ENCODE measurements at places on chromosomes 1 and 21.

- DNase-seq: no peak
Observed at GRCh38 chr1:4602462-4603294, 51.7 kb upstream of the AJAP1 start.

DNA sequence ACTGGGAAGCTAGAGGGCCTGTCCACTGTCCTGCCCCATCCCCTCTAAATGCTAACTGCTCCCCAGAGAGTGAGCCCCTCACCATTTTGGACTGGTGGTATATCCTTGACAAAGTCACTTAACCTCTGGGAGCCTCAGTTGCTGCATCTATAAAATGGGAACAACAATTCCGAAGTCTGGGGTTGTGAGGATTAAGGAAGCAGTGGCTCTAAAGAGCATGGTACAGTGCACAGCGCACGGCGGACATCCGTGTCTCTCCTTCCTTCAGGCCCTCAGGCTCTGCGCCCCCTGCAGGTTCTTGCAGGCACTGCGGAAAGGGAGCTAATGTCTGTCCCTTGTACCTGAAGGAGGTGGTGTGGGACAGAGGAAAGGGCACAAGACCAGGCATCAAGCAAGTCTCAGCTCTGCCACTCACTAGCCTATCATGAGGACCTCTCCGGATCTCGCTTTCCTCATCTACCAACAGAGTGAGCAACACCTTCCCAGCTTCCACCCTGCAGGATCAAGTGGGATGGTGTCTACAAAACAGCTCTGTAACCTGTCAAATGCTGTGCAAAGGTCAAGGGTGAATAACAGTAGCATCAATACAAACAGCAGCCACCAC is 20.1 kb downstream of the ECE1 start:
- DNase-seq: no peak

DNA sequence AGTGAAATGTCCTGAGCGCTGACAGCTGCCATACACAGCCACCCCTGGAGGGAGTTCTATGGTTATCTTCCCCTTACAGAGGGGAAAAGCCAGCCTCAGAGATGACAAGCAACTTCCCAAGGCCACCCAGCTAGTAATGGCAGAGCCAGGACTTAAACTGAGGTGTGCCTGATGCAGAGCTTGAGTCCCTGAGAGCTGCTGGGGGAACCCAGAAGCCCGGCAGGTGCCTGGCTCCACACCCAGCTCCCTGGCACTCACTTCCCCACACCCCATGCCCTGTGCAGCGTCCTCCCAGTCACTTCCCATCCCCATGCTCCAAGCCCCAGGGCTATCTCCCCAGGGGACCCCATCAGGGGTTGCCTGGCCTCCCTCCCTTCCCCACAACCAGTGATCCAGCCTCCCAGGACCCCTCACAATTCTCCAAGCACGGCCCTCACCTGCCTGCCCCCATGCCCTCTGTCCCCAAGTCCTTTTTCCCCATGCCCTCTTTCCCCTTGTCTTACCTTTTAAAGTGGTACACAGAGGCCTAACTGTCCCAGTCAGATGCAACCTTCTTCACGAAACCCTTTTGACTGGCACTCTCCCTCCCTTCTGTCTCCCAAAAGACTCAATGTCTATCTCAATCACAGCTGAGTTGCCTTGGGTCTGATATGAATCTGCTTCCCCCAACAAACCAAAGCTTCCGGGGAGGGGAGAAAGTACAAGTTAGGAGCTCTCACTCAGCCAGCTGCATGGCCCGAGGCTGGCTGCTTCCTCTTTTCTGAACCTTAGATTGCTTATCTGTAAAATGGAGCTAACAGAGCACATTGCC is 39.8 kb upstream of the LRP8 start:
- no peak for DNase-seq

- DNase-seq: no peak
Observed at GRCh38 chr1:32695098-32695904, 7.3 kb downstream of the SYNC start.

- peak; percentile 81 for DNase-seq
Observed at GRCh38 chr1:10824821-10825540, 28.5 kb upstream of the CASZ1 start.

GRCh38 chr1:151547119-151547899 is 7.2 kb downstream of the TUFT1 start:
- peak; percentile 89 for DNase-seq

DNA sequence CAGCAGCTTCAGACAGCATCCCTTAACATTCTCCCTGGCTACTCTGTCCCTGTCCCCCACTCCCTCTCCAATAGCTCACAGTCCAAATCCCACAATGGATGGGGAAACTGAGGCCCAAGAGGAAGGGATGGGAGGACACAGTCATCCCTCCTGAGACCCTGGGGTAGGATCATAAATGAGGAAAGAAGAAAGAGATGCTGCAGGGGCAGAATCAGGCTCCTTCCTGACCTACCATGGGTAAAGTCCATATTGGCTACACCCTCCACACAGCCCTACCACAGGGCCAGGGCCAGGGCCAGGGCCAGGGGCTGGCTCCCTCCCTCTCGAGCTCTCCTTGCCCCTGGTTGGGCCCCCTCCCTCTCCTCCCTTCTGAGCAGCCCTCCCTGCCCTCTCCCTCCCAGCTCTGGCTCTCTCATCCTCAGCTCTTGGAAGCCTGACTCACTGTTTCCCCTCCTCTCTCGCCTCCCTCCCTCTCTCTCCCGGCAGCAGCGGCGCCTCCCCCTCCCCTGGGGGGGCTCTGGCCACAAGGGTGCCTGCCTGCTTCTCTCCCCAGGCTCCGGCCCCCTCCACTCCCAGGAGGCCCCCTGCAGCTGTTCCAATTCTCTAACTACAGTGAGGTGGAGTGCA is 4.9 kb downstream of the AHDC1 start:
- peak; percentile 67 for DNase-seq

DNA sequence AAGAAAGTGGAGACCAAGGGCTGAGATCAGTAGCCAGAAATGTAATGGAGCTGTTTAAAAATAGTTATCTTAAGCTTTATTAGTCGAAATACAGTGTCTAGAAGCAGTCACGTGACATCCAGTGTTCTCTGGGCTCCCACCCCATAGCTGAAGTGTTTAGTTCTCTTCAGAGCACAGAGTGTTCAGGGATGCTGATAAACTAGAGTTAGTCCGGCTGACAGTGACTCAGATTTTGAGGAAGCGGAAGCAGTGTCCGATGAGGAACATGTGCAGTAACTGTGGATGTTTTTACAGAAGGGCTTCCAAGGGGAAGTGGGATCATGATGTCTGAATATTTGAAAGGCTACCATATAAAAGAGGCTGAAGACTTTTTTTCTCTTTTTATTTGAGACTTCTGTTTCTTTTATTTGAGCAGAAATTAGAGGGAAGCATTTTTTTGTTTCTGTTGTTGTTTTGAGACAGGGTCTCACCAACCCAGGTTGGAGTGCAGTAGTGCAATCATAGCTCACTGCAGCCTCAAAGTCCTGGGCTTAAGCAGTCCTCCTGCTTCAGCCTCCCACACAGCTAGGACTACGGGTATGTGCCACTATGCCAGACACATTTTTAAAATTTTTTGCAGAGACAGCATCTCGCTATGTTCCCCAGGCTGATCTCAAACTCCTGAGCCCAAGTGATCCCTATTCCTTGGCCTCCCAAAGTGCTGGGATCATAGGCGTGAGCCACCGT is 124.2 kb downstream of the GALNT2 start:
- no peak for DNase-seq

GRCh38 chr1:229862017-229862774 is 204.8 kb upstream of the GALNT2 start:
- DNase-seq: no peak

DNA sequence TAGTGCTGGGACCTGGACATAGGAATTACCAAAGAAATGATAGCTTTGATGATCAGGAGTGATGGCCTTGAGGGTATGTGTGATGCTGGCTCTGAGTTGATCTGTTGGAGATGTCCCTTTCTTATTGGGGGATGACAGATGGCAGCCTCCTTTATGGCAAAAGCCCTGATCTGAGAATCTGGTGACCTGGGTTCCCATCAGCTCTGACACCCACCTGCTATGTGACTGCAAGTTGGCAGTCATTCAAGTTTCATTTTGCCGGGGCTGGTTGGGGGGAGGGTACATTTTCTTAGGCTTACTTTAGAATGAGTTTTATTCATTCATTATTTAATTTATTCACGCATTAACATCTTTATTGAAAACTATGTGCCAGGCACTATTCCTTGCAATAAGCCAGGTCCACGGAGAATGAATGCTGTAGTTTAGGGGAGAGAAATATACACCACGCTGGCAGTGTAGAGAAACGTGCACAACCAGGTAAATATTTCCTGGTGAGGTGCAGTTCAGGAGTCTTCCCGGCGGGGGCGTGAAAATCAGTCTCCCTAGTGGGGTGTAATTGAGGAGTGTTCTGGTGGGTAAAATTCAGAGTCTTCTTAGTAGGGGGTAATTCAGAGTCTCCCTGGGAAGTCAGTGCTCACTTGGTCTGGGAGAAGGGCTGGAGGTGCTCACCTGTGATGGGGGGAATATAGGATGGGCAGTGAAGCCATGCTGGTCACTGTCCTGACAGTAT is 401.3 kb downstream of the CAMTA1 start:
- DNase-seq: no peak

- no peak for DNase-seq
Observed at GRCh38 chr1:241968611-241969010, 11.0 kb downstream of the BECN2 start.

GRCh38 chr1:185804206-185804605 is 70.0 kb downstream of the HMCN1 start:
- DNase-seq: peak; percentile 5

- DNase-seq: no peak
Observed at GRCh38 chr1:55593298-55593697, 378.1 kb upstream of the USP24 start.

- peak; percentile 74 for DNase-seq
Observed at GRCh38 chr1:165376041-165376810, 19.7 kb upstream of the LMX1A start.

DNA sequence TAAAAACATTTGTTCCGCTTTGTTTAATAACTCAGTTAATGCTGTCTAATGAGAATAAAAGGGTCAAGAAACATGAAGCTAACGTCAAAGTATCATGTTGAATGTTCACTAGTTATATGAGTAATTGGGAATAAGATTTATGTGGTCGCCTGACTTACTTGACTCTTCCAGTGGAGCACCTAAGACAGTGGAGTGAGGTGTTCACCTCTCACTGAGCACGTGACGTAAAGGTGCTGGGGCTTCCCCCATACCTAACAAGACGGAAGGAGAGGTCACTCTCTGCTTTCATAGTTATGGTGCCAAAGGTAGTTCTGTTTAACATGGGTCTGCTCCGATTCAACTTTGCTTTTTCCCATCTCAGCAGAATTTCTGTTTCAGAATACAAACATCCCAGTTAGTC is 686 bp downstream of the KMO start:
- peak; percentile 29 for DNase-seq

GRCh38 chr1:61253059-61253735 is 170.8 kb downstream of the NFIA start:
- DNase-seq: no peak

DNA sequence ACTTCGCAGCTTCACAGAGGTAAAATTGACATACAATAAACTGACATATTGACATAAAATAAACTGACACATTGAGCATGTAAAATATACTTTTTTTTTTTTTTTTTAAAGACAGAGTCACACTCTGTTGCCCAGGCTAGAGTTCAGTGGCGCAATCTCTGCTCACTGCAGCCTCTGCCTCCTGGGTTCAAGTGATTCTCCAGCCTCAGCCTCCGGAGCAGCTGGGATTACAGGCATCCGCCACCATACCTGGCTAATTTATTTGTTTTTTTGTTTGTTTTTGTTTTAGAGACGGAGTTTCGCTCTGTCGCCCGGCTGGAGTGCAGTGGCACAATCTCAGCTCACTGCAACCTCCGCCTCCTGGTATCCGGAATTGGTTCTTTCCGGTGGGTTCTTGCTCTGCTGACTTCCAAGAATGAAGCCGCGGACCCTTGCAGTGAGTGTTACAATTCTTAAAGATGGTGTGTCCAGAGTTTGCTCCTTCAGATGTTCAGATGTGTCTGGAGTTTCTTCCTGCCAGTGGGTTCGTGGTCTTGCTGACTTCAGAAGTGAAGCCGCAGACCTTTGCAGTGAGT is 48.4 kb upstream of the CLIC4 start:
- no peak for DNase-seq

DNA sequence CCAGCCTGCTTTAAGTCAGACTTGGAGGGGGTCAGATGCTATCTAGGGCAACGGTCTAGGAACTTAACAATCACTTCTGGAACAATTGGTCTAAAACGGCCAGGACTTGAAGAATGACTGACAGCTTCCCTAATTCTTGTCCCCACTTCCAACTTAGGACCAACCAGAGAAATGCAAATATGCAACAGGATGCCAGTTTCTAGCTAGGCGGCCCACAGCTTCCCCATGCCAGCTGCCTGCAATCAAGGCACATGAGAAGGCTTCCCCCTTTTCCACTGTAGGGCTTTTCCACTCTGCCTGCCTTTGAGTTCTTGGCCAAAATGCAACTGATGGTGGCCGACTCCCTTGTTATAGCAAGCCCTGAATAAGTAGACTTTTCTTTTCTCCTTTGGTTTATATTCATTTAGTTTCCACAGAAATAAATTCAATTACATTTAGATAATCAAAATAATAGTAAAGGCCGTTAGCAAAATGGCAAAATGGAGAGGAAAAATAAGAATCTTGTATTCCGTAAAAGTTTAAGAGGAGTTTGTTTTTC is 80.9 kb downstream of the BACH1 start:
- DNase-seq: no peak

- peak; percentile 79 for DNase-seq
Observed at GRCh38 chr1:6602669-6603237, at the start of gene KLHL21. TSS of gene KLHL21 (minus strand) at chr1:6602869. CDS start at chr1:6602817, 52 bp downstream.

GRCh38 chr1:4825800-4826450 is 171.5 kb downstream of the AJAP1 start:
- peak; percentile 13 for DNase-seq

DNA sequence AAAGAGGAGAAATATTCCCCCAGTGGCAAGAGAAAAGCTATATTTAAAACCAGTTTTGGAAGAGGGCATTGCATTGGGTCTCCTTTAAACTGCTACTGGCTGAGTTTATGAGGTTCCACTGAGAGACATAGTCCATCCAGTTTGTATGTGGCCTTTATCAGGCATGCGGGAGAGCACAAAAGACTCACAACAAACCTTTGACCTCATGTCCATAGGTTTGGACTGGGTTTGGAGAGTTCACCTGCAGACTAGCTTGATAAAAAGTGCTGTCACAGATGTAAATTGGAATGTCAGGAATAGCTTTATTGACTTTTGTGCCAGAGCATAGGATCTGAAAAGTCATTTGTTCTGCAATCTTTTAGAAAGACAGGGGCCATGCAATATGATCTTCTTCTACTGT is 131.0 kb upstream of the NRIP1 start:
- no peak for DNase-seq

DNA sequence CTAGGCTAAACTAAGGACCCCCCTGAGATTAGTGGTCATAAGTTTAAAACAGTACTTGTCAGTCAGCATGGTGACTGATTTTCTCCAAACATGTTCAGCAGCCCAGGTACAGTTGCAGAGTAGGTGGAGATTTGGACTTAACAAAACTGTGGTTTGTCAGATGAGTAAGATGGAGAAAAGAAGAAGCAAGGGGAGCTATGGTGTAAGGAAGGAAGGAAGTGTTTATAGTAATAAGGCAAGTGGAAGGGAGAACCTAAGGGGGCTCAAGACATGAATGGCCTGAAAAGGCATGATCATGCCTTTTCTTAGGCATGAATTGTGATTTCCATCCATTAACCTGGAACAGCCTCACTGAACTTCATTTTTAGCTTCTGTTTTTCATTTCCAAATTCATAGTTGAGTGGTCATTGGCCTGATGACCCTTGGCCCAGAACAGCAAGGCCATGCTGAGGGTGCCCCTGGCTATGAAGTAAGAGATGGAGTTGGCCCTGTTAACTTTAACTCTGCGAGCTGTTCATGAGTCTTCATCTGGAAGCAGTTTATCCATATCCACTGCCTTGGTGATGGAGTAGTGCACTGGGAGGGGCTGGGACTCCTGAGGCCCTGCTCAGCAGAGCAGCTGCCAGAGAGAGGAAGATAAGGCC is 60.7 kb downstream of the LRRC8D start:
- DNase-seq: no peak

- no peak for DNase-seq
Observed at GRCh38 chr1:90347366-90347765, 352.5 kb downstream of the ZNF326 start.
